Muscle of leg (tissue), 16 donors: ENCODE measurements at places on chromosomes 1 and 21. TPM values are rescaled to one million over a fixed set of nuclear protein-coding genes. Genes with fewer than 3 reads are reported as not detected.

- DNase-seq: no peak
Observed at GRCh38 chr1:6998267-6998666, 213.0 kb downstream of the CAMTA1 start.

DNA sequence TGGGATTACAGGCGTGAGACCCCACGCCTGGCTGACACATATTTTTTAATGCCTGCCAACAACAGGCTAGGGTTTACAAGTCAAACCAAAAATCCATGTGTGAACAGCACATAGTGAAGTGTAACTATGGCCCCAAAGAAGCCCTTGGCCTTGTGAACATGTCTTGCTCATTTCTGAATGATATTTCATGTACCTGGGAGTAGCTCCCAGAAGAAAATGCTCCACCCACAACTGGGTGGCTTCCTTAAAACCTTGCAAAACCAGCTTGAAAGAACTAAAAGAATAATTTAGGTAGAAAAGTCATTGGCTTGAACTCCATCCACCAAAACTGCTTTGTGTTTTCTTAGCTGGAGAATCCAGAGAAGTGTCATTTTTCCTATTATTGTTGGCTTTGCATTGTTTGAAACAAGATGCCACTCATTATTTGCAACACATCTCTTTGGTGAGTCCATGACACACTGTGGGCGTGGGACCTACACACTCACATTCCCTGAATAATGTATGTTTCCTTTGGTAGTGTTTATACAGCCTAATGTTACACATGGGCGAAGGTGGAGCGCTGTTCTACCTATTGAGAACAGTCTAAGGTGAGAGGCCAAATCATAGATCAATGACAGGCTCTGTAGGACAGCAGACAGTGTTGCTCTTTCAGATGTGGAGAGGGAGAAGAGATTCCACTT, 28.5 kb upstream of the SDE2 start:
- DNase-seq: no peak

GRCh38 chr1:185008838-185009237, 34.5 kb upstream of the NIBAN1 start:
- DNase-seq: no peak

DNA sequence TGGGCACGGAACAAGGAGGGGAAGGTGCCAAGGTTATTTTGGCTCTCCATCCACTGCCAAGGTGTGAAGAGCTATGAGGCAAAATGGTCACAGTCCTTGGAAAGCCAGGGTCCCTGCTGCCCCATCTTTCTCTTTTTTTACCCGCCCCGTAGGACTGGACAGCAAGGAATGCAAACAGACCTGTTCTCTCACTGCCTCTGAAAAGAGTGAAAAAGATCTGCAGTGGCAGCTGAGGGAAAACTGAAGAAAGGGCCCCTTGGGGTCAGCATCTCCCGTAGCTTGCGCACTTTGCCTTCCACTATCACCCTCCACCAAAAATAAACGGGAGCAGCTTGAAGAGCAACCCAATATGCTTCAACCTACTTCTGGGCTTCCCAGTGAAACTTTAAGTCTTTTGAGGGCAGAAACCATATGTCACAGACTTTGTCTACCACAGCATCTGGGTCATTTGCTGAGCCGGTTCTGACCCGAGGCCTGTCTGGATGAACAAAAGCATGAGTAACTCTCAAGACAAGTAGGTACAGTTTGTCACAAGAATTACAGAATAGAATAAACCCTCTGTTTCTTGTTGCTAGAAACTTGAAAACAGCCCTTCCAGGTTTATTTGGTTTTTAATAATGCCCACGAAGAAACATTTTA, 9.4 kb upstream of the KIF14 start:
- DNase-seq: no peak

LRRC53 gene
- not detected for total RNA-seq

ZNF695 gene
- 1.6 TPM for total RNA-seq

DDR2 gene
- total RNA-seq: 58.2 TPM

SOX13 gene
- total RNA-seq: 11.0 TPM

RGSL1 gene
- not detected for total RNA-seq

GPR25 gene
- not detected for total RNA-seq

ST6GALNAC5 gene
- total RNA-seq: 2.8 TPM
